Fibroblast of skin of right biceps (primary cell): ENCODE measurements at places on chromosomes 6 and 20.

GRCh38 chr20:8433291-8433690, 301.2 kb downstream of the PLCB1 start:
- no peak for DNase-seq

- DNase-seq: peak; percentile 76
These were observed at the start of gene RBM38 for GRCh38 chr20:57390604-57391438. Gene RBM38 (plus strand): TSS chr20:57391396. CDS start chr20:57391582, 186 bp downstream.

DNA sequence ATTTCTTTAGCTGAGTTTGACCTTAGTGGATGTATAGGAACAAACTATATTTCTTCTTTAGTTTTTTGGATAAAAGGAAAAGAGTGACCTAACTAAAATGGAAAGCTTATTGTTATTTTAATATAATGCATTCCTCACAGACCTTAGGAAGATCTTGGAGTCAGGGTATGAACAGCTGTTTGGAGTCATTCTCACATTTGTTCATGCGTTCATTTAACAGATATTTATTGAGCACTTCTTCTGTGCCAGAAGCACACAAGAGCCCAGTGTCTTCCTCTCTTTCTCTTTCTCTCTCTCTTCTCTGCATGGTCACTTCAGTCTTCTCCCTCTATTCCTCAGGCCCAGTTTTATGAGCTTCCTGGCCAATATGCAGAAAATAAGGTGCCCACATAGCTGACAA, 744.0 kb upstream of the MAP3K7 start:
- no peak for DNase-seq

DNA sequence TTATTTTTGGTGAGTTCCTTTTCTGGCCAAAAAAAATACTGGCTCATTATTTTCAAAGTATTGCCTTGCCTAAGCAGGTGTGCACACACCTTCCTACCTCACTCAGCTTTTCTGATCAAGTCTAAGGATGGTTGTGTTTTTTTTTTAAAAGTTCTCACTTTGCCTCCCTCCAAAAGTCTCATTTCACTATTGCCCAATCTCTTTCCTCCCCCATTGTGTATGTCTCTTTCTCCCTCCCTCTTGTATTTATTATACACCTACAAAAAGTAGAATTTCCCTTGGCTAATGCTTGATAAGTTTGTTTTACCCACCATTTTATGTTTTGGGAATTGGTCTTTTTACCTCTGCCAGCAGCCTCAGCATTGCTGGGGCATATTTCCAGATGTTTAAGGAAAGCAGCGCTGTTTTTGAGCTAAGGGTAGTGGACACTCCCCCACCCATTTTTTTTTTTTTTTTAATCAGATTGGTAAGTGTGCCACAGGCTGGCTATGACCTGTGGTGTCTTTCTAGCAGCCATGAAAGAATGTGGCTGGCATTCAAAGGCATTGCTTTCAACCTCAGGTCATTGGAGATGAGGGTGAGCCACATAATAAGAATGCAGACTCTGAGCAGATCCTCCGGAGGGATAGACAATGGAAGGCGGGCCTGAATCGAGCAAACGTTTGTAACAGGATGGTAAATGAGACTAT, 668.6 kb downstream of the UTRN start:
- peak; percentile 67 for DNase-seq

- DNase-seq: no peak
These were observed 7.4 kb downstream of the SENP6 start for GRCh38 chr6:75608956-75609533.

DNA sequence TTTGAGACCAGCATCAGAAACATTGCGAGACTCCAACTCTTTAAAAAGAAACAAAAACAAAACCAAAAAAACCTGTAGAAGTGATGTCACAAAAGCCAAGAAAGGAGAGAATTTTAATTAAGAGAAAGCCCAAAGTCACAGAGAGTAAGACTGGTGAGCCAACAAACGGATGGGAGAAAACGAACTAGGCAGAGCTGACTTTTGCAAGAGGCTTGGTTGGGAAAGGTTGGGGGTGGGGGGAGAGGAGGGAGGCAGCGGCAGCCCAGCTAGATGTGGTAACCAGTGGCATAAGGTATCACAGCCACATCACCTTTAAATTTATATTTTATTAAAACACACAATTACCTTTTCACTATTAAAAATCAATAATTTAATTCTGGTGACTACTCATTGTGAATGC, 23.5 kb downstream of the NOL7 start:
- DNase-seq: no peak

GRCh38 chr20:1463971-1464570, 2.6 kb downstream of the NSFL1C start:
- no peak for DNase-seq

DNA sequence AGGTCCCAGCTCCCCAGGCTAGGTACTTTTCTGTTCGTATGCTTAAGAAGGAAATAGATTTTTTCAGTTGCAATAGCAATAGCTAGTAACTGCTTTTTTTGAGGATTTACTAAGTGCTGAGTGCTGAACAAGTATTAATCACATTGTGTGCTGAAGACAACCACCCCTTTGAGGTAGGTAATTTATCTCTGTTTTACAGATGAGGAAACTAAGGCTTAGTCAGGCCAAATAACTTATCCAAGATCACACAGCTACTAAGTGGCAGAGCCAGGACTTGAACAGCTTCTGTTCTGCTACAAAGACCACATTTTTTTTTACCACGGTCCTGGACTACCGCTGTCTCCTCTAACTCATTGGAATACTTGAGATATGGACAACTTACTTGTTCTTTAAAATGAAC, 39.8 kb downstream of the LRRN4 start:
- no peak for DNase-seq

DNA sequence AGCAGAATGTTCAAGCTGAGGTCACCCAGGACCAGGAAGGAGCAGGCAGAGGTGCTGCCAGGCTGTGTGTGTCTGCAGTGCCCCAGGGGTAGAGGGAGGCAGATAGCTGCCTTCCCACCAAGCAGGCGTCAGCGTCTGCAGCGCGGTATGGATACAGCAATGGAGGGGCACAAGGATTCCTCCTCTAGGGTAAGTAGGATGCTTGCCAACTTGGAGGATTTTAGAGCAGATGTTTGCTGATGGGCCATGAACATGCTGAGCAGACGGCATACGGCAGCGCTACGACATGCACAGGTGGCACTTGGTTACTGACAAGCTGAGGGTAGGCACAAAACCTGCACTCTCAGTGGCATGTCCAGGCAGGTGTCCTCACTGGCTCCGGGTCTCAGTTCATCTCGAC, 48.1 kb downstream of the PSMG4 start:
- no peak for DNase-seq

- no peak for DNase-seq
These were observed 93.9 kb downstream of the FOXO3 start for GRCh38 chr6:108654465-108655106.

GRCh38 chr6:51792273-51793030, 295.0 kb downstream of the PKHD1 start:
- DNase-seq: no peak

DNA sequence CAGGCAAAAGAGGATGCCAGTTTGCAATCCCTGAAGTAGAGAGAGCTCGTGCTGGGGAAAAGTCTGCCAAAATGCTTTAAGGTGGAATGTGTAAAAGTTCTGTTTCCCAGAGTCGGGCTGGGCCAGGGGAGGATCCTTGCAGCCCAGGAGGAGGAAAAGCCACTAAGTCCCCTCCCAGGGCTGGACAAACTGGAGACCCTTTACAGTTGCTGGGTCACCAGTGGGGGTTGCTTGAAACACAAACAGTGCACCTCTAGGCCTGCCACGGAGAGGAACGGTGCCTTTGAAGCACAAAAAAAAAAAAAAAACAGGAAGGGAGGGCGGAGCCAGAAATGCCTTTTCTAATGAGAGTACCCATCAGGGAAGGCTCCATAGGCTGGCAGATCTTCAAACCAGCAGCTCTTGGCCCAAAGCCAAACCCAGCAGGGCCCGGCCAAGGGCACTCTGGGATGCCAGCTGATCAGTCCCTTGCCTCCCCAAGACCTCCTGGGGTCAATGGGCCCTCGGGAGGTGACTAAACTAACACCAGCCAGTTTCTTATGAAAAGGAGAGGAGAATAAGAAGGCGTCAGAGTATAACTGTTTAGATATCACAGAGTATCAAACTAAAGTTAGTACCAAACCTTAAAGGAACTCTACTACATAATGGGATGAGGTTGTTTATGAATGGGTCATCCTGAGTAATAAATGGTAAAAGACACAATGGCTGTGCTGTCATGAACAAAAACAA, 23.7 kb downstream of the HLA-A start:
- DNase-seq: no peak

DNA sequence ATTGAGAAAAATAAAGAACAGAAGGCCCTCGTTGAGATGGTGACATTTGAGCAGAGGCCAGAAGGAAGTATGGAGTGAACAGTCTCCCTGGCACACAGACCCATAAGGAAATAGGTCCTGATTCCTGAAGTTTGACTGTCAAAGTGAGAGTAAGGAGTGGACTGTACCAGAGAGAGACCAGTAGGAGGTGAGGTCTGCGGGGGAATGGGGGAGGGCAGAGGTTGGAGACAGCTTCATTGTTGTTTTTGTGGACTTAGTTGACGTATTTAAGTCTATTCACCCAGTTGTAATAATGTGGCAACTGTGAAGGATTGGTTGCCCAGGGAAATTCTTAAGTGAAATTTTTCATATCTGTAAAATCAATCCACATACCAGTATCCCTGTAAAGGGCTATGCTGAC, 110.7 kb downstream of the TFAP2B start:
- no peak for DNase-seq

- peak; percentile 58 for DNase-seq
These were observed 1.9 kb downstream of the PPP1R18 start for GRCh38 chr6:30684386-30685156.

DNA sequence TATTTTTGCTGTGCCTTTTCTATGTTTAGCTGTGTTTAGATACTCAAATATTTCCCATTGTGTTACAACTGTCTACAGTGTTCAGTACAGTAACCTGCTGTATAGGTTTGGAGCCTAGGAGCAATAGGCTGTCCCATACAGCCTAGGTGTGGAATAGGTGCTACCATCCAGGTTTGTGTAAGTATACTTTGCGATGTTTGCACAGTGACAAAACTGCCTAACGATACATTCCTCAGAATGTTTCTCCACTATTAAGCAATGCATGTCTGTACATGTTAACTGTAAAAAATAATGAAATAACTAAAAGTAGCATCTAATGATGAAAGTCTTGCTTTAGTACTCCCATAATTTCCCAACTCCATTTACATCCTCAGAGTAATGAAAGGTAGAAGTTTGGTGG, 46.0 kb downstream of the SERAC1 start:
- DNase-seq: no peak
